Hematopoietic multipotent progenitor cell treated with erythropoietin and hydrocortisone succinate and interleukin-3 and kit ligand, for 4 days (in vitro differentiated cells): ENCODE measurements at places on chromosomes 7 and 10.

DNA sequence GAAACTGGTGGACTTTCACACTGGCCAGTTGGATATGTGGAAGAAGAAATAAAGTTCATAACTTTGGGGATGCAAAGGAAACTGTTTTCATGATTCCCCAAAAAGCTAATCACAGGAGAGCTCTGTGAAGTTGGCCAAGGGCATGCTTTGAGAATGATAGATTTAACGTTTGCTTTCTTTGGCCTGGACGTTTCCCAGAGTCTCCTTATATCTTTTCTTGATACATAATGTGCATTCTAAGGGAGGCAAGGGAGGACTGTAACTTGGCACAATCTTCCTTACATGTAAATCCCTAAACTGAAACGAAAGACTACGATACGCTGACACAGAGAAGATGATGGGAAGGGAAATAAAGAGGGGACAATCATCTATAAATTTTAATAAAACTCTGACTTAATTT is 176.5 kb upstream of the INHBA start:
- DNase-seq, result no peak

- no peak for DNase-seq
Observed at GRCh38 chr7:149293338-149293737, 31.3 kb downstream of the ZNF783 start.

DNA sequence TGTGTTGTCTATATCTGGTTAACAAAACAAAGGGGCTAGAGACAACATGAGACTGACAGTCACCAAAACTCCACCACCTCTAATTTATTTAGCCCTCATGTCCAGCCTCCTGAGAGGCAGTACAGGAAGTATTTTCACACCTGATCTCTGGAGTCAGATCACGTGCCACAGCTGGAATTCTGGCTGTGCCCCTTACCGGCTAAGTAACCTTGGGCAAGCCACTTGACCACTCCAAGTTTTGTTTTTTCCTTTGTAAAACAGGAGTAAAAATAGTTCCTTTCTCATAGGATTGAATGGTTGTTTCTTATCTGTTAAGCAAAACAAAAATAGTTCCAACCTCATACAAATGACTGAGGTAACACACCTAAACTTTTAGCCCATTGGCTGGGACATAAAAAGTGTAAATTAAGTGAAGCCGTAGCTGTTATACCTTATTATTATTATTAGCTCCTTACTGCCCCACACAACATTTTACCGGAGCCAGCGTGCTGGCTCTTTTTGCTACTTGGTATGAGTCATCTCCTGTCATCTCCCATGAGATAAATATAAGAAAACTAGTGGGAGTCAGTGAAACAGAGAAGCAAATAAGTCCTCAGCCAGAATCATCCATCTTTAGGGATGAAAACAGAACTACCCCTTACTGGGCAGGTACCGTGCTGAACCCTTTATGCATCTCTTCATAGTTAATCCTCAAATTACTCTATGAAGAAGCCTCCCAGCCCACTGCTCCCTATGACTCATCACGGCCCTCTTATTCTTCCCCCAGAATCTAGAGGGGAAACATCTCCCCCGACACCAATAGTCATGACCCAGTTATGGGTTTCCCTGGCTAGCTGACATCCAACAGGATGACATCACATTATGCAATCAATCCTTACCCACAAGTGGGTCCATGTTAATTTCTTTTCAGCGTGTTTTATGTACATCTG is 44.9 kb downstream of the PPP1R3C start:
- DNase-seq, result no peak

- DNase-seq, result no peak
Observed at GRCh38 chr10:778626-779330, 89.3 kb upstream of the DIP2C start.

DNA sequence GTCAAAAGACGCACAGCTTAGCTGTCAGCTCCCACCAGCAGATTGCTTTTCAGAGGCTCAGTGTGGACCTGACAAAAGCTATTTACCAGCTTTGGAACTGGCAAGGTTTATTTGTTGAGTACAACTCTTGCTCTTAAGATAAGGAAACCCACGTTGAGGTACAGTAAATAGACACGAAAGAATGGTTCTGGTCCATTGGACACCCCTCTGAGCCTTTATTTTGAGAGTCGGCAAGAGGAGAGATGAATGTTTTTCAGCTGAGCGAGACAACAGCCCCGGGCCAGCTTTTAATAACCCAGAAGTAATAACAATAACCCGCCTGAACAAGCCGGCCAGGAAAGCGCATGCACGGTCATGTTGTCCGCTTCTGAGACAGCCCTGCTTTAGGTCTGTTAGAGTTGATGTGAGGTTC is 49.0 kb downstream of the WNT2 start:
- no peak for DNase-seq

GRCh38 chr10:122852261-122852660 is 6.6 kb upstream of the CUZD1 start:
- DNase-seq, result no peak

DNA sequence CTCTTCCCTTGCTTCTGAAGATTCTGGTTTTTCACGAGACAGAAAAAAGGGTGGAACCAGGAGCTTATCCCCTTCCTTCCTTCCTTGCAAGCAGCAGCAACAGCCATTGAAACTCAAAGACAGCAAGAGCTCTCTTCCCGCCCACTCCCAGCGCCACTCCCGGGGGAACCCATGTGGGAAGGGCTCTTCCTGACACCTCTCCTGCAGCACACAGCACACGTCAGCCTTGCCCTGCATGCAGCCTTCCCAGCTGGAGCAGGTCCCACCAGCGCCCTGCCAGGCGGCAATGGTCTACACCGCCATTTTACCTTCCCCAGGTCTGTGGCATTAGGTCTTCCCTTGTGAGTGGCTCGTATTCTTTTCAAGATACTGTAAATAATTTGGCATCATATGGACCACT is 161.8 kb downstream of the MGMT start:
- no peak for DNase-seq

DNA sequence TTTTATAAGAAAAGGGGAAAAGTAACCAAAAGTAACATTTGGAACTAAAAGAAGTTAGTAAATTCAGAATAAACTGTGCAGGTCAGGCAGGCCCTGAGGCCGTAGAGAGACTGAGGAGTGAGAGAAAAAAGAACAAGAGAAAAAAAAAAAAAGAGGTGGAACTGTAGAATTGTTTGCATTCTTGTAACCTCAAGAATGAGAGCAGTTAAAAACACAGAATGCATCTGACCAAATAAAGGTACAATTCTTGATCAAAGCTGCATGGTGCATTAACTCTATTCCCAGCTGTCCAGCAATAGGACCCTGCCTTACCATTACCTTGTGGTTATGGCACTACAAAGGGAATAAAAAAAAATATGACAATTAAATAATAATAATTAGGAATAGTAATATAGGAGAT is 170.1 kb upstream of the SEMA3A start:
- no peak for DNase-seq

GRCh38 chr7:41769162-41769561 is 66.3 kb upstream of the INHBA start:
- no peak for DNase-seq

- peak; percentile 24 for DNase-seq
Observed at GRCh38 chr7:25652366-25652765, 424.1 kb upstream of the NPVF start.

GRCh38 chr10:76071653-76072365 is 640.4 kb downstream of the LRMDA start:
- no peak for DNase-seq

- DNase-seq, result no peak
Observed at GRCh38 chr7:64867863-64868440, 35.1 kb upstream of the ZNF273 start.

DNA sequence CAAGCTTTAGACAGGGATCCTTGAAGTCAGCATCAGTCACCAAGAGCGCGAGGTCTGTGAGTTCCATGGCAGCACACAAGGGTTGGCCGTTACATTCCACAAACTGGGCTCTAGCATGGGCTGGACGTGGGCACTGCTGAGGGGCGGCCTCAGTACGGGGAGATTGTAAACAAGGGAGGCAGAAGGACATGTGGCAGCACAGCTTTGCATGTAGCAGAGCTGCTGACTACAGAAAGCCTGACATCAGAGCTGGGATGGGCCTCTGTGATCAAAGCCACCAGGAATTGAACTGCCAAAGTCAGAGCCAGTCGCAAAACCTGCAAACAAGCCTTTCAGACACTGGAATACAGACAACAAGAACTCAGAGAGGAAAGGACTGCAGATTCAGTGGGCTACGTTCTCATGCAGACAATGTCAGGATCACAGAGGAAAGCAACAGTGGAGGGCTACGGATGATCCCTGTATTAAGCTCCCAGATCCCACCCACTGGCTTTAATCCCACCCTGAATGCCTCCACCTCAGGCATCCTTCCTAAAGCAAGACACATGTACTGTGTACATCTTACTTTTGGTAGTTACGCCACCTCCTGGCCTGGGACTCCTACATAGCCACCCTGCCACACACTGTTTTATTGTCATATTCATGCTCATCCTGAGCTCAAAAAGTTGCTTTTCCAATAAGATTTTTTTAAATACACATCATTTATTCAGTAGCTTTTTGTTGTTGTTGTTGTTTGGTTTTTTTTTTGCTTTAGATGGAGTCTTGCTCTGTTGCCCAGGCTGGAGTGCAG is 291.1 kb upstream of the IMMP2L start:
- no peak for DNase-seq

GRCh38 chr7:38428041-38428440 is 154.6 kb upstream of the TARP start:
- DNase-seq, result no peak

GRCh38 chr10:95295031-95295755 is 4.4 kb upstream of the PDLIM1 start:
- DNase-seq, result peak; percentile 91

DNA sequence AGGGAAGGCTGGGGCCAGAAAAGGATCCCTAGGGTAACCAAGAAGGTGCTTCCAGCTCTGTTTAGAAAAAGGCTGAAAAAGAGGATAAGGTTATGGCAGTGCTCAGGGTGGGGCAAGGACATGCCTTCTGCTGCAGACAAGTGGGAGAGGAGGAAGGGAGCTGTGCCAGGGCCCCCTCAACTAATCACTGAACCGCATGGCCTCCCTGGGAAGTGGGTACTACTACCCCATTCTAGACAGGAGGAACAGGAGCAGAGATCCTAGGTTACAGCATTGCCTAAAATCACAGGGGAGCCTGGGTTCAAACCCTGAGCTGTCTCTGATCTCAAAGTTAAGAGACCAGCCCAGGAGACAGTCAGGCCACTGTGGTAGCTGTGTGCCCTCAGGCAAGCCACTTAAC is 149.7 kb downstream of the GRID1 start:
- DNase-seq, result no peak

GRCh38 chr10:6068006-6068405 is 5.8 kb upstream of the IL2RA start:
- DNase-seq, result no peak

DNA sequence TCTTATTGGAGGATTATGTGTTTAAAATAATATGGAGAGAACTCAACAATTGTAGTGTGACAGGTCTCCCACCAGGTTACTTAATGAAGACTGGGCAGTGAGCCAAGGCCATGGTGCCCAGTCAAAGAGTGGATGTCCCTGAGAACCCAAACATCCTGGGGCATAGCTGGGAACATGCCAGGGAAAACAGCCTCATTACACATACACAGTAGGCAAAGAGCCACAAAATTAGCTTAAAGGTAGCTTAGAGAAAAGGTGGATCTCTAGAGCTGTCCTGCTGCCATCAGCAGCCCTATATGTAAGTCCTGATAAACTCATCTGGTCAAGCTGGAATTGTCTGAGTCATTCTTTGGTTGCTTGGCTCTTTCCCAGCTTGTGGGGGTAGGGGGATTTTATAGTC is 287.8 kb downstream of the PHF14 start:
- DNase-seq, result peak; percentile 4

DNA sequence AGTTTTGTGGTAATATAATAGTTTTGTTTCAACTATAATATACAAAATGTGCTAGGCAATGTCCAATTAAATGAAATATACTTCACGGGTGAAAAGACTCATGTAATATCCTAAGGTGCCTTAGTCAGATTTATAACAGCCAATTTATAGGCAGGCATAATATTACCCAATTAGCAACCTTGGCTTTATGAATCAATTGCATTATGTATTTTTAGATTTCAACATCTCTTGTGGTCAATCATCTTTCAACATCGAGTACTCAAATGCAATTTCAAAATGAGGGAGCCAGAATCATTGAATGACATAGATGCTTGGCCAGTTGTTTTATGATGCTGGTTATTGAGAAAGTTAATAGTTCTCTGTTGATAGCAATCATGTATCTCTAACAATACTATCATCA is 110.3 kb upstream of the SP8 start:
- DNase-seq, result peak; percentile 51

DNA sequence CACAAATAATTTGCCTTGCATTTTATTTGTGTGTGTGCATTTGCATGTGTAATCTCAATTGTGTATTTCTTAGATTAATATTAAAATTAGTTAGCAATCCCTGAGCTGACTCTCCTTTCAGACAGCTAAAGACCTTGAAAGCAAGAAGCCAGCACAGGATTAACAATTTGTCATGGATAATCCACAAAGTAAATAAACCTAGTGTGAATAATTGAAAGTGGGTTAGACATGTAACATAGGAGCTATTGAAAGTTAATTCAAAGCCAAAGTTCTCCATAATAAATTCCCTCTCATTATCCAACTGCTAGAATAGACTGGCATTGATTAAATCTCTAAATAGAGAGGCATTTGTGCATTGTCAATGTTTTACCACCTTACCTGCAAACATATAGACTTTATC is 326.1 kb downstream of the PLXDC2 start:
- DNase-seq, result no peak
